ENCODE measurements at places on chromosomes 2 and 18. TPM values are rescaled to one million over a fixed set of nuclear protein-coding genes. Genes with fewer than 3 reads are reported as not detected.

The CAPN14 gene
- total RNA-seq, result 0.26 TPM

The APOB gene
- 9.7 TPM for total RNA-seq

The TMEM247 gene
- total RNA-seq, result not detected

The IL36A gene
- not detected for total RNA-seq

The GNLY gene
- total RNA-seq, result 0.83 TPM

The ANKRD30BL gene
- total RNA-seq, result not detected

The CROCC2 gene
- total RNA-seq, result not detected

DNA sequence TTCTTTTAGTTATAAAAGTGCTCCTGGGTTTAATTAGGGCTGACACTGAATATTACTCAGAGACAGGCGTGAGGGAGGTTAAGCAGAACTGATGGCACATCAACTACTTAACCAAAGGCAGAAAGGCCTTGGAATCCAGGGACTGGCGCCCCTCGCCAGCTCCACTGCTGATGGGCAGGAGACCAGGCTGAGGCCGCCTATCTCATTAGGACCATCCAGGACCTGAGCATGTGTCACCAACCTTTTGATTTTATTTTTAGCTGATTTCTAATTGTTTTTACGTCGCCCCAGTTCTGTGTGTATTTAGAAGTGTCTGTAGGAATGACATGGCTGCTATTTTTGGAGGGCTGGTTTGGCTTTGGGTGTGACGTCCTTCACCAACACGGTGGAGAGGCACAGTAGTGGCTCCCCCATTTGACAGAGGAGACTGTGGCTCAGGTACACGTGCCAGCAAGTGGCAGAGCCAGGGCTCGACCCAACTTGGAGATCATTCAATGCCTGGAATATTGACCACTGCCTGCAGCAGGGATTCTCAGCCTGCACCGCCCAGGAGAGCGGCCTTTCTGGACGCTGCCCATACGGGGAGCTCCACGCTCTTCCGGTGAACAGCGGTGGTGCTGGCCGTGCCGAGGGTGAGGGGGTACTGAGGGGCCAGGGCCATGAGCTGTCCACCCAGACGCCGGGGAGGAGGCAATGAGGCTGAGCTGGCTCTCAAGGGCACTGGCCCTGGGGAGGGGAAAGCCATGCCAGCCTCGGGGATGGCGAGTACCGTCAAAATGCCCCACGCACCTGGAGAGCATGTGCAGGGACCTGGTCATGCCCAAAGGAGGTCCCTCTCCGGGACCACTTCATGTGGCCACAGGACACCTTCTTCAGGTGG lies 205.7 kb downstream of the ASB1 start:
- no peaks in the 10 kb centered on the region for H3K4me1 ChIP-seq
- no peaks in the 10 kb centered on the region for H3K27me3 ChIP-seq
- no peaks in the 10 kb centered on the region for H3K36me3 ChIP-seq

- H3K4me1 ChIP-seq, result peaks cover 12% of the 10 kb centered on the region
- H3K36me3 ChIP-seq, result no peaks in the 10 kb centered on the region
- H3K4me3 ChIP-seq, result no peak overlapping the region
- no peaks in the 10 kb centered on the region for H3K27me3 ChIP-seq
These were observed 48.5 kb upstream of the DTNA start for GRCh38 chr18:34661464-34662087.

GRCh38 chr2:28392297-28393113 lies at the start of gene FOSL2:
Gene FOSL2 (plus strand): TSS chr2:28392858. CDS start chr2:28393721, 863 bp downstream.
- DNase-seq, result peak; percentile 94
- no peaks in the 10 kb centered on the region for H3K4me1 ChIP-seq
- no peaks in the 10 kb centered on the region for H3K27me3 ChIP-seq
- H3K27ac ChIP-seq, result peak within 1 kb of the TSS; percentile 100
- no peaks in the 10 kb centered on the region for H3K36me3 ChIP-seq

DNA sequence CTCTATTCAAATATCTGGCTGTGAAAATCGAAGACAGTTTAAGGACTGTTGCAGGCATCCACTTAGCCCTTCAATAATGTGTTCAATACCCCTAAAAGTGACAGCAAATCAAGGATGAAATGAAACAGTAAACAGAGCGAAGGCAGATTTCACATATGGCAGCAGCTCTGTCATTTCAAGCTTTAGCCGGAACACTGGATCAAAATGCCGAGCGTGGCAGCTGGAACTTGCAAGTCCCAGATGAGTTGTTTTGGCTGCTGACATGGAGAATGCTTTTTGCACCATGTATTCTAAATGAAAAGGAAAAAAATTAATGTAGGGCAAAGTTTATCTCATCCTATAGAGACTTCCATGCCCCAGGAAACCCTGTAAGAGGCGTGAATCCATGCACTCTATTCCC lies 18.0 kb downstream of the LRRC30 start:
- H3K4me1 ChIP-seq, result peaks cover 9% of the 10 kb centered on the region
- H3K36me3 ChIP-seq, result no peaks in the 10 kb centered on the region
- no peak overlapping the region for H3K27ac ChIP-seq
- no peaks in the 10 kb centered on the region for H3K27me3 ChIP-seq

DNA sequence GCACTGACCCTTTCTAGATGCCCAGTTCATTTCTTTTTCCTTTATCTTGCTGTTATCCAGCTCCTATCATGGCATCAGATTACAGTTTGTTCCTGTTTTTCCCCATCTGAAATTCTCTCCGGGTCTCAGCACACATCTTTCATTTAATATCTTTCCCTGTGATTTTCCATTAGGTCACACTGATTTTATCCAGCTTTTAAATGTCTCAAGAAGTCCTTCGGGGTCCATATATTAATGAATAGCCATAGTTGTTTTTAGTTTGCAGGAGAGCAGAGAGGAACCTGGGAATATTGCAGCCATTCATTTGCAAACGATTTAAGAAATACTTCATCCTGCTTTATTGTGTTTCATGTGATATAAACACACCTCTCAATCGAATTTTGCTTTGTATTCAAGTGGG lies 374.2 kb downstream of the TDRD15 start:
- H3K27me3 ChIP-seq, result no peaks in the 10 kb centered on the region
- no peaks in the 10 kb centered on the region for H3K4me1 ChIP-seq
- H3K27ac ChIP-seq, result no peak overlapping the region

- H3K27ac ChIP-seq, result peak overlapping the region; percentile 89
- no peaks in the 10 kb centered on the region for H3K27me3 ChIP-seq
- H3K4me1 ChIP-seq, result peaks cover 30% of the 10 kb centered on the region
- H3K36me3 ChIP-seq, result no peaks in the 10 kb centered on the region
- DNase-seq, result peak; percentile 18
- H3K4me3 ChIP-seq, result no peak overlapping the region
These were observed 670 bp upstream of the INPP5D start for GRCh38 chr2:233059547-233059796.

DNA sequence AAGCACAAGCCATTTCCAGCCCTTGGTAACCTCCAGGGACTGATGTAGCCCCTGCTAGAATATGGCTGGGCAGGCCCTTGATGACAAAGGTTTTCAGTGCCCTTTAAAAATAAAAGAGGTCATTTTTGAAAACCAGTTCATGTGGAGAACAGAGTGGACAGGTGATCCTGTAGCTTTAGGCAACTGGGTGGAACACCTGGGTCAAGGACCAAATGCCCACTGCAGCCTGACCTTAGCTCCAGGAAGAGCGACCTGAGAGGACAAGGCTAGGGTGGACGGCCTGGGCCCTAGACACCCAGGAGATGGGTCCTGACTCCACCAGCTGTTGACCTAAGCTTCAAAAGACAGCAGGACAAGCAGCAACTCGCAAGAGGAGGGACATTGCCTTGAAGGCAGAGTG lies 116.6 kb downstream of the LIPG start:
- no peak overlapping the region for H3K27ac ChIP-seq
- H3K4me1 ChIP-seq, result no peaks in the 10 kb centered on the region
- H3K36me3 ChIP-seq, result no peaks in the 10 kb centered on the region
- H3K4me3 ChIP-seq, result no peak overlapping the region

DNA sequence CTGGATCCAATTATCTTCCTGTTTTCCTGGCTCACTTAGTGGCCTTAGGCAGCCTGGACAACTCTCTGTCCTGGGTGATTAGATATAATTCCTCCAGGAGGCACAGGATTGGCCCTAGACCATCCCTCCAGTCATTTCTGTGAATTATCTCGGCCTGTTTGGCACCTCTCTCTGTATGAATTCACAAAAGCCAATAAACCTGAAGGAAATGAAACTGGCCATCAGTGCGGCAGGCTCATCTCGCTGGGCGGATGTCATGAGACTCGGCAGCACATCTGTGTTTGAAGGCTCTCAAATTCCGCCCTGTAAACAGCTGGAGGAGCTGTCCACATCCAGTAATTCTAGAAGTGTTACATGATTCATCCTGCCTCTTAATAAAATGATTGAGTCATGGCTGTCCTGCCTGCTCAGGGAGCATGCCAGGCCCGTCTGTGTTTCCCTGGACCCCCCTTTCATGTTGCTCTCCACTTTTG lies 38.6 kb downstream of the ACOXL start:
- no peaks in the 10 kb centered on the region for H3K27me3 ChIP-seq
- no peak overlapping the region for H3K4me3 ChIP-seq
- H3K4me1 ChIP-seq, result peaks cover 14% of the 10 kb centered on the region
- H3K27ac ChIP-seq, result no peak overlapping the region
- DNase-seq, result no peak

DNA sequence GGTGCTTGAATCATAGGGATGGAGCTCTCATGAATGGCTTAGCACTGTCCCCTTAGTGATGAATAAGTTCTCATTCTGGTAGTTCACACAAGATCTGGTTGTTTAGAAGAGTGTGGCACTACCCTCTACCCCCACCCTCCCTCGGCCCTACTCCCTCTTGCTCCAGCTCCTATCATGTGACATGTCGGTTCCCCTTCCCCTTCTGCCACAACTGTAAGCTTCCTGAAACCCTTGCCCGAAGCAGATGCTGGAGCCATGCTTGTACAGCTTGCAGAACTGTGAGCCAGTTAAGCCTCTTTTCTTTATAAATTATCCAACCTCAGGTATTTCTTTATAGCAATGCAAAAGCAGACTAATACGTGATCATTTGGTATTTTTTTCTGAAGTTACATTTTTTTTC lies 1012.6 kb downstream of the BCL11A start:
- H3K4me1 ChIP-seq, result no peaks in the 10 kb centered on the region
- no peaks in the 10 kb centered on the region for H3K27me3 ChIP-seq

GRCh38 chr2:88828397-88829137 lies 137.1 kb downstream of the RPIA start:
- no peak overlapping the region for H3K4me3 ChIP-seq
- peak; percentile 56 for DNase-seq
- H3K36me3 ChIP-seq, result no peaks in the 10 kb centered on the region
- peaks cover 15% of the 10 kb centered on the region for H3K4me1 ChIP-seq

GRCh38 chr2:148132412-148132811 lies 111.5 kb downstream of the MBD5 start:
- H3K27ac ChIP-seq, result no peak overlapping the region
- peaks cover 7% of the 10 kb centered on the region for H3K4me1 ChIP-seq
- H3K4me3 ChIP-seq, result no peak overlapping the region
- DNase-seq, result no peak
- no peaks in the 10 kb centered on the region for H3K27me3 ChIP-seq

DNA sequence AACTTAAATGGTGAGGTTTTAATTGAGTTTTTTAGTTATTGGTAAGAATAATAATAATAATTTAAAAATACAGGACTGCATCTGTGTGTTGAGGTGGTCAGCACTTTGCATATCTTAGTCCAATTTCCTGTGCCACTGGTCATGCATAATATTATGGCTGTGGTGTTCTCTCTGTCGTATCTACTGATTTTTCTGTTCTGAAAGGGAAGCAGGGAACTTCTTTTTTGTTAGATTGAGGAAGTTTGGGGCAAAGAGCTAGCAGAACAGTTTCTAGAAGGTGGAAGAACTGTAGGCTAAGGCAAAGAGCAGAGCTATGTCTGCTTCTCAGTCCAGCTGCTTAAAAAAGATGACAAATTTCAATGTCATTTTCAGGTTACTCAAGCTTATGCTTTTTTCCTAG lies 74.3 kb downstream of the XRCC5 start:
- H3K4me3 ChIP-seq, result no peak overlapping the region
- no peaks in the 10 kb centered on the region for H3K27me3 ChIP-seq
- no peak for DNase-seq
- H3K36me3 ChIP-seq, result peaks cover 40% of the 10 kb centered on the region
- peak overlapping the region; percentile 18 for H3K27ac ChIP-seq
